Hematopoietic multipotent progenitor cell treated with erythropoietin and hydrocortisone succinate and interleukin-3 and kit ligand, for 15 days (in vitro differentiated cells): ENCODE measurements at places on chromosomes 3 and 15.

- no peak for DNase-seq
Observed at GRCh38 chr3:181703601-181704420, 7.9 kb upstream of the SOX2 start.

DNA sequence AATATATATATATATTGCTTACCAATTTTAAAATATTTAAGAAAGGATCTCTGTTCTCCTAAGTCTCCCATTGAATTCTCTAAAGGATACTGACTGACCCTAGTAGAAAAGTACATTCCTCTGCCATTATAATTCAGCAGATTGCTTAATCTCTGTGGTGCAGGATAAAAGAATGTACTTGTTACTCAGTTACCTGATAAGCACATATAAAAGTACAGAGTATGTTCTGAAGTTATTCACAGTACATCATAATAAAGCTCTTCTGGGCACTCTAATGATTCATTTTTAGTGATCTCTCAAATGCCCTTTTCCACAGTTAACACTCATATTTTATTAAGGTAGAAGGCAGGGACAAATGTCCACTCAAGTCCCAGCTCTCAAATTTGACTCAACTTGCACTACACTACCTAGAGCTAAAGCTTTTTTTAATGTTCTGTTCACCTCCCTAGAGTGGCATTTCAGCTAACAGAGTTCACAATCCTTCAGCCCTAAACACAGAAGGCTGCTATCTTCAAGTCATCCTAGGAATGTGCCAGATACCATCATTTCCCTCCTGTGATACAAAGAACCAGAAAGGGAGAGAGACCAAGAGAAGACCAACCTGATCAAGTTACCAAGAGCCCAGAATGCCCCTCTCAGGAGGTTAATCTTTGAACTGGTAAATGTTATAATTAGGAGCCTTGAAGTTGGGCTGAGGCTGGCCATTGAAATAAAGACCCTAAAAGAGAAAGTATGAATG lies 53.3 kb downstream of the MEIS2 start:
- no peak for DNase-seq

- DNase-seq = peak; percentile 16
Observed at GRCh38 chr15:51681303-51681963, at the start of gene SCG3. TSS of gene SCG3 (plus strand) at chr15:51681503. CDS start at chr15:51681756, 253 bp downstream.

GRCh38 chr15:84715441-84716035 lies 401 bp downstream of the SEC11A start:
- peak; percentile 19 for DNase-seq

GRCh38 chr3:73746623-73747022 lies 121.9 kb upstream of the PDZRN3 start:
- no peak for DNase-seq

DNA sequence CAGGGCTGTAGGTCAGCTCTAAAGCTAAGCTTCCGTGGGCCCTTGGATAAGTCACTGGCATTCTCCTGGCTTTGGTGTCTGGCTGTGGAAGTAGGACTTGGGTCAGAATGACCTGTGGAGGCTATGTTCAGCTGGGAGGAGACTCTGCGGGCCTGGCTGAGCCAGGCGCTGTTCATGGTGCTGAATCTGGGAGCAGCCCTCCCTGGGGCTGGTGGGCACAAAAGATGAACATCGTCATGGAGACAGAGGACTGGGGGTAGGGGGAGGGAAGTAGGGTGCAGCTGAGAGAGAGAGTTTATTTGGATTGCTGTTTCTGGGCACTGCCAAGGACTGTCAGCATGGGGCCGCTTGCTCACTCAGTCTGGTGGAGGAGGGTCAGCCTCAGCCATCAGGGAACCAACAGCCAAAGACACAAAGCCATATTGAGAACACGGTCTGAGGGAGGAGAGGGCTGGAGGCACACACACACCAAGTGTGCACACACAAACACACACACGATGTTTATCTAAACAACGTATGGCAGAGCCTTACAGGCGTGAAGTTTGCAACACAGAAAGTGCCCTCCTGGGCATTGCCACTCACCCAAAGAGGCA lies 120.7 kb upstream of the LINGO1 start:
- DNase-seq = no peak

DNA sequence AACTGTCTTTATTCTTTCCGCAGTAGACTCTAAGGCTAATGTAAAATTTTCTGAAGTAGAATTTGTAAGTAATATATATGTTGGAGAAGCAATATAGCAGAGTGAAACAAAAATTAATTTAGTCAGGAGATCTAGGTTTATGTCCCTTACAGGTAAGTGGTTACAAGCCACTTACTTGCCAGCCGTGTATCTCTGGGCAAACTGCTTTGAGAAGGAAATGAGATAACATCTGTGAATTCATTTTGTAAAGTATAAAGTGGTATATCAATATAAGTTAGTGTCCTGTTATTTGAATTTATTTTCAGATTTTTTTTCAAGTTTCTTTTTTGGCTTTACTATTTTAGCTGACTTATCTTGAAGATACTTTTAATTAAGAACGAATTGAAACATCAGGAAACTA lies 5.5 kb downstream of the DAZL start:
- no peak for DNase-seq

DNA sequence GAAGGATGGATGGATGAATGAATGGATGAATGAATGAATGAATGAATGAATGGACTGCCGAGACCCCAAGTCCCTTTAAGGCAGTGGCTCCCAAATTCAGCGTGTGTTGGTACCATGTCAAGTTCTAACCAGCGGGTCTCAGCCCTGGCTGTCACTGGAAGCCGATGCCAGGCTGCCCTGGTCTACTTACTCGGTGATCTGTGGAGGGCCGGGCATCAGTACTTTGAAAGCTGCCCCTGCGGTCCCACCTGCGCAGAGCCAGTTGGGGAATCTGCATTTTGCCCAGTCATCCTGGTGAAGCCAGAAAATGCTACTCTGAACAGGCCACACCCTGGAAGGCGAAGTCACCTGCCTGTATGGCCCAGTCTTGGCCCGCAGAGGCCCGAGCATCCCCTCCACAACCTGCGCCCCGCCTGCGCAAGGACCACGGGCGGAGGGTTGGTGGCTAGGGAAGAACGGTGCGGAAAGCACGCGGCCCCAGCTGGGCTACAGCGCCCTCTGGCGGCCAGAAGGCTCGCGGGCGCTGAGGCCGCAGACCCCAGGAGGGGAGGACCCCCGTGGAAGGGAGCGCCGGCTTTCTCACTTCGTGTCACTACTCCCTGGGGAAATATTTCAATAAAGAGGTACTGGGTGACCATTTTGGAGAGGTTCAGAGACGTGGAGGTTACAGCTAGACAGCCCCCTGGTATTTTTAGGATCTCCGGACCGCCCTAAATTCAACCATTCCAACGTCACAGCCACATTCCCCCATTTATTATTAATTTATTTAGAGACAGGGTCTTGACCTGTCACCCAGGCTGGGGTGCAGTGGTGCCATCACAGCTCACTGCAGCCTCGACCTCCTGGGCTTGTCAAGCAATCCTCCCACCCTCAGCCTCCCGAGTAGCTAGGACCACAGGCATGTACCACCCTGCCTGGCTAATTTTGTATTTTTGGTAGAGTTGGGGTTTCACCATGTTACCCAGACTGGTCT lies 34.9 kb downstream of the PRKCD start:
- peak; percentile 63 for DNase-seq

GRCh38 chr15:36362509-36362915 lies 216.9 kb upstream of the CDIN1 start:
- DNase-seq = no peak

DNA sequence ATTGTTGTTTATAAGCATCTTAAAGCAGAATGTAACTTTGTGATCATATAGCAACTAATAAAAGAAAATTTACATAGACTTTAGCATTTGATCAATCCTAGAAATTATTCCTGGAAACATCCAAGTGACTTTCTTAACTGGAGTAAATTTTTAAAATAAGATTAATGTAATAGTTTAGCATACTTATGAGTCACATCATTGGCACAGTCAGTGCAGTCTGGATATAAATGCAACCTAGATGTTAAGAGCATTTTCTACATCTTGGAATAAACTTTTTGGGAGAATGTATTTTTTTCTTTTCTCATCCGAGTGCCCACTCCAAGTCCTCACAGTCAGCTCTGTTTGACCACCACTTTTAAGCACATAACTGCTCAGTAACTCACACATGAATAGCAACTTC lies 324.6 kb upstream of the PLSCR5 start:
- DNase-seq = no peak

DNA sequence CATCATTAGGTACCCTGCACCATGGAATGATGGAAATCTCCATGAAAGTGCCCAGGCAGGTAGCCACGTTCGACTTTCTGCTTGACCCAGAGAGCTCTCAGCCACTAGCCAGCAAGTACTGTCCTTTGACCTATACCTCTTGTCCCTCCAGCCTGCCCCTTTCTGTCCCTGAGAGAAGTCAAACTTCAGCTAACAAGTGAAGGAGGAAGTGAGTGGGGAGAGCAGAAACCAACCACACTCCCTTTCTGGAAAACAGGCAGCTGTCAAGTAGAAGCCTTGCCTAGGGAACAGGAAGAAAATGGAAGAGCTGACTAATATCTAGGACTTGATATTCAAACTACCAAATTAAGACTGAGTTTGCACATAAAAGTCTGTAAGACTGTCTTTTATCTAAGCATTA lies 30.3 kb upstream of the FSTL1 start:
- no peak for DNase-seq

GRCh38 chr15:39593071-39593655 lies 12.3 kb downstream of the THBS1 start:
- no peak for DNase-seq

DNA sequence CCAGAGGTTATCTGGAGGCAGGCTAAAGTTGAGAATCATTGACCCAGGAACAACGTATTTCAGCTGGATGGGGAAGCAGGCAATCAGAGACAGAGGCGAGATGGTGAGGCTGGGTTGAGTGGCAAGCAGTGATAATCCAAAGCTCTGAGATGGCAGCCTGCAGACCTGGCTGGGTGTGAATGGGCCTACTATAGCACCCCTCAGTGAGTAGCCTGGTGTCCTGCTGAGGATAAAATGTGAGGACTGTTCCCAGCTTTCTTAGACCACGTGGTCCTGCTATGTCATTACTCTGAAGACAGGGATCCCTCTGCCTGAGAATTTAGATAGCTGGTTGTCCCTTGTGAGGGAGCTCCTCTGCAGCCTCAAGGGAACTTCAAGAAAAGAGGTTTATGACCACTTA lies 141.5 kb downstream of the ARPP21 start:
- DNase-seq = no peak

- no peak for DNase-seq
Observed at GRCh38 chr3:159650726-159651125, 337.9 kb upstream of the IL12A start.

DNA sequence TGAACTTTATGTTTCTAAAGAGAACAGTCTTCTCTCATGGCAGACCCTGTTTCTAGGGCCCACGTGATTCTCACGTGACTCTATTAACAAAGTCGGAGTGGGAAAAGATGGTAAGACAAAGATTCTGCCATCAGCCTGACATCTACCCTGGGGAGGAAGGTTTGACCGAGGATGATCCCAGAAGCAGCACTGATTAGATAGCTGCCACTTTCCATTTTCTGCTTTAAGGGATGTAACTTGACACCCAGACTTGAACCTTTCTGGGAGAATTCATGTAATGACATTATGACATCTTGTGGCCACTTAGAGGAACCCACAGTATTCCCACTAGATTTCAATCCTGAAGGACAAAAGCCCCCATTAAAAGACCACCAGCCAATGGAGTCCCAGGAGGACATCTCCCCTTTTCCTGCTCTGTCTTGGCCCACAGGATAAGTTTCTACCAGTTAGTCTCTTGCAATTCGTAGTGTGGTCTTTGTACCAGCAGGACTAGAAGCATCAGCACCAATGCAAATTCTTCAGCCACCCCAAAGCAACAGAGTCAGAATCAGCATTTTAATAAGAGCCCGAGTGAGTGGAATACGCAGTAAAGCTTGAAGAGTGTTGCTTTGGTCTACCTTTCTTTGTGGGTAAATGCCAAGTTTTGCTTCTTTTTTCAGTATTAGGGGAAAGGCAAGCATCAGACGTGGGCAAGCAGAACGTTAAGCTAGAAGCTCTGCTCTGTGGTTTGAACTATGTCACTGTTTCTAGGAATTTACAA lies 480.5 kb upstream of the PROK2 start:
- peak; percentile 23 for DNase-seq

GRCh38 chr3:32009101-32009500 lies 27.6 kb downstream of the ZNF860 start:
- no peak for DNase-seq

GRCh38 chr15:80526556-80527340 lies 122.6 kb downstream of the ARNT2 start:
- no peak for DNase-seq

GRCh38 chr3:10901296-10901945 lies 85.4 kb downstream of the SLC6A11 start:
- DNase-seq = no peak

DNA sequence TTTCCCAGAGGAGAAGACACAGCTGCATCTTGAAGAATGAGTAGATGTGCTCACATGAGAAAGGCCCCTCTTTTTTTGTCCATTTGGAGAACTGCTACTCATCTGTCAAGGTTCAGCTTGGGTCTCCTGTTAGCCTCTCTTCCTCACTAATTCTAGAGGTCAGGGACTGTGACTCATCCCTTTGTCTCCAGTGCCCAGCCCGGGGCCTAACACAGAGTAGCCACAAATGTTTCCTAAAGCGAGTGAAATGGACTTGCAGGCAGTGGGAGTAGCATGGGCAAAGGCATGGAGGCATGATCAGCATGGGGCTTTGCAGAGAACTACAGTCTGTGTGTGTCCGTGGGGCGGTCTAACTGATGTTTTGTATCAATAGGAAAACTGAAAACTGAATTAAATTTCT lies 33.9 kb upstream of the MRPS22 start:
- no peak for DNase-seq

GRCh38 chr3:41193794-41194539 lies 5.3 kb upstream of the CTNNB1 start:
- no peak for DNase-seq

DNA sequence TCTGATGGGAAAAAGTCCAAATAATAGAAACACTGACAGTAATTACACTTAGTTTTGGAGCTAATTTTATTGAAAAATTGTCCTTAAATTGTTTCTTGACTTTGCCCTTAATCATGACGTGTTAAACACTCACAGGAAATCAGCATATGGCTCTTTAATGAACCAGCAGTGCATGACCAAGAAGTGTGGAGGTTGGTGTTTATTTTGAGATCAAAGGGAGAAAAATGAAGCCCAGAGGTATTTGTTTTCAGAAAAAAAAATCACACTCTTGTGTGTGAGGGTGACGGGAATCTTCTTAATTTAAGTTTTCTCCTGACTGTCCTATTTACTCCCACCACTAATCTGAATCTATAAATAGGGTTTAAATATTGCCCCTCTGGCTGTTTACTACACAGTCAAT lies 28.8 kb upstream of the SYNM start:
- no peak for DNase-seq

DNA sequence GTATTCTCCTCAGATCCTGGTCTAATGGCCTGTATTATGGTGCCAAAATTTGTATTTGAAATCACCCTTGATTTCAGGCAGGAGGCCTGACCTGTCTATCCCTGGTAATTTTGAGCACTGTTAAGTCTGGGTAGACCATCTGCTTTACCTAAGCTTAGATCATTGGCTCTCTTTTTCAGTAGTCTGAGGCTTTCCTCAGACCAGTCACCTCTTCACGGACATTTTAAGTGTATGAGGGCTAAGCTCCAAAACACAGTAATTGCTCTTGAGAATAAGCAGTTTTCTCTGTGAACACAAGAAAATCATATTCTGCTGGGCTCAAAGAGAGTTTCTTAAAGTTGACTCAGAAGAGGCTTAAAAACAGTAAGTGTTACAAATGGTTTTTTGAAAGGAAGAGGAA lies 92.0 kb upstream of the SAMMSON start:
- DNase-seq = no peak

GRCh38 chr3:63528325-63529000 lies 124.0 kb upstream of the SNTN start:
- DNase-seq = no peak

- DNase-seq = no peak
Observed at GRCh38 chr3:128182656-128183055, 29.4 kb downstream of the EEFSEC start.

GRCh38 chr15:40003116-40003916 lies 35.7 kb downstream of the SRP14 start:
- DNase-seq = no peak
